ENCODE measurements at places on chromosomes 11 and 22. TPM values are rescaled to one million over a fixed set of nuclear protein-coding genes. Genes with fewer than 3 reads are reported as not detected.

GRCh38 chr11:119116235-119116594 lies 5.2 kb upstream of the HINFP start:
- DNase-seq = peak; percentile 25

DNA sequence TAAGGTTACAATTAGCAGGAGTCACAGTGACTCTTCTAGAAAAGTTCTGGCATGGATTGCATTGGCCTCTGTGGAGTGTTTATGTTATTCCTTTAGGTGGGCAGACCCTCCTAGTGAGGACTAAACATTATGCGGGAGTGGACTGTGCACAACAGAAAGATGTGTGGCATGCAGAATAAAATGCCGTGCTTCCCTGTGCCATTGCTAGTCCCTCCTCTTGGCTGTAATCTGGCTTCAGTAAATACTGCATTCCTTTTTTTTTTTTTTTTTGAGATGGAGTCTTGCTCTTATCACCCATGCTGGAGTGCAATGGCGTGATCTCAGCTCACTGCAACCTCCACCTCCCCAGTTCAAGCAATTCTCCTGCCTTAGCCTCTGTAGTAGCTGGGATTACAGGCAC lies 45.0 kb downstream of the SLC5A1 start:
- DNase-seq = no peak

OR51B5 gene
- total RNA-seq = not detected

PIM3 gene
- total RNA-seq = 14.4 TPM

F2 gene
- not detected for total RNA-seq

GRCh38 chr11:75986966-75987365 lies 172.0 kb downstream of the UVRAG start:
- no peak for DNase-seq

DNA sequence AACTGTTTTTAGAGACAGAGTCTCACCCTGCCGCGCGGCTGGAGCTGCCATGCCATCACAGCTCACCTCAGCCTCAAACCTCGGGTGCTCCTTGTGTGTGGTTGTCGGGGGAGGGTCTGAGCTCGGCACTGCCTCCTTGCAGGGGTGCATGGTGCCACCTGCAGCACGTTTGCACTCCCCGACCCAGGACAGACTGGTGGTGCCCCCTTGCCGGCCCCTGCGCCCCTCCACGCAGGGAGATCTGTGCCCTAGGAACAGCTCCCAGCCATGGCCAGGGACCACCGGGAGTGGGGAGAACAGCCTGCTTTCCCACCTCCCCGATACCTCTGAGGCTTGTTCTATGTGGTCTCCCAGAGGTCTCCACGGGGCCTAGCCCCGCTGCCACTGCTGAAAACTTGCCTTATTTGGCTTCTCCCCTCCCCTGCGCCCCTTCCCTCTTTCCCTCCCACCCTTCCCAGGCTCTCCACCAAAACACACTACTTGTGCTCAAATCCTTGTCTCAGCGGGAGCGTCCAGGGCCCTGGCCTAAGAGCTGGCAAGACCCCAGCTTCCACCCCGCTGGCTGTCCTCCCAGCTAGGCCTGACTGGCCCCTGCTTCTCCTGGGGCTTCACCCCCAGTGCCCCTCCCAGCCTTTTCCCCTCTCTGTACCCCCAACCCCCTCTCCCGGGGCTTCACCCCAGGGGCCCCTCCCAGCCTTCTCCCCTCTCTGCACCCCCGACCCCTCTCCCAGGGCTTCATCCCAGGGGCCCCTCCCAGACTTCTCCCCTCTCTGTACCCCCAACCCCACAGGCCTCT lies 13.4 kb upstream of the TPCN2 start:
- peak; percentile 49 for DNase-seq

TBX1 gene
- total RNA-seq = not detected

OR5D18 gene
- not detected for total RNA-seq

DNA sequence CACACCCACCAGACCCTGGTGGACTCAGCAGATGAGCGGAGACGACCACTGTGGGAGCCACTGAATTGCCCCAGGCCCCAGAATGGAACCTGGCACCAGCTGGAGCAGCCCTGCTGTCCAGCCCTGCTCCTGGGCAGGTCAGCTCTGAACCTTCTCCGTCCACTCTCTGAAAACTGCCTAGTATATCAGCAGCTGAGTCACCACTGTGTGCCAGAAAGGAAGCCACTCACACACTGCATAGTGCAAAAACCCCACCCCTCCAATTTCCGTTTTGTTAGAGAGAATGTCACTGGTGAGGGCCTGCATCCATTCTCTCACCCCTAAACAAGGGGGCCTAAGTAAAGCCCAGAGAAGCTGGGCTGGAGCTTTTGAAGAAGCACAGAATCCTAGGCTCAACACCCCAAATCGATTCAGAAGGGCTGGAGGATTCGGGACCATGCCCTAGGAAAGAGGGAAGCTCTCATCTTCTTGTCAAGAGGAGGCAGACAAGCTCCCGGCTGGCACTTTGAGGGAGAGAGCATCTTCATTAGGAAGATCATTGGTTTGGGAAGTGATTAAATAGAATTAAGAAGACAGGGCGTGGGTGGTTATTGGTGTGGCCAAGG lies 44.5 kb downstream of the GALNT18 start:
- DNase-seq = peak; percentile 79

GRCh38 chr22:31238057-31238456 lies 26.0 kb downstream of the LIMK2 start:
- no peak for DNase-seq

OR56A1 gene
- total RNA-seq = under 0.01 TPM

- DNase-seq = peak; percentile 44
These were observed 49.0 kb upstream of the SERPIND1 start for GRCh38 chr22:20724676-20725454.

CNIH2 gene
- under 0.01 TPM for total RNA-seq

RBMXL2 gene
- not detected for total RNA-seq

GSTT2B gene
- 13.8 TPM for total RNA-seq

GUCY1A2 gene
- under 0.01 TPM for total RNA-seq

- no peak for DNase-seq
These were observed 48.1 kb downstream of the RPL27A start for GRCh38 chr11:8730697-8731020.

GRCh38 chr11:62889484-62890437 lies 9.1 kb downstream of the SLC3A2 start:
- DNase-seq = peak; percentile 87

DNA sequence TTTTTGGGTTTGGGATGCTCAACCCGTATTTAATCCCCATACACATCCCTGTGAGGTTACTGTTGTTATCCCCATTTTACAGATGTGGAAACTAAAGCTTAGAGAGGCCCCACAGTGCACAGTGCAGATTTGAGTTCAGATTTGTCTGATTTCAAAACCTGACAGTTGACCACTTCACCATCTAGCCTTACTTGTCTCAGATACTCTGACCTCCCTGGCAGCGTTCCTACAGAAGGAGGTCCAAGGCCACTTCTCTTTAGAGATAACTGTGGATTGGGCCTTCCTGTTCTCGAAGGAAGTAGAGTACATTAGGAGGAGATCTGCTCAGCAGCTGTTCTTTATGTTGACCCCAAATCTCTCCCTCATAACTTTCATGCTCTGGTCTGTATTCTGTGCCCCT lies 46.7 kb upstream of the CTTN start:
- no peak for DNase-seq

- no peak for DNase-seq
These were observed 23.4 kb downstream of the SLN start for GRCh38 chr11:107688322-107688918.

DNA sequence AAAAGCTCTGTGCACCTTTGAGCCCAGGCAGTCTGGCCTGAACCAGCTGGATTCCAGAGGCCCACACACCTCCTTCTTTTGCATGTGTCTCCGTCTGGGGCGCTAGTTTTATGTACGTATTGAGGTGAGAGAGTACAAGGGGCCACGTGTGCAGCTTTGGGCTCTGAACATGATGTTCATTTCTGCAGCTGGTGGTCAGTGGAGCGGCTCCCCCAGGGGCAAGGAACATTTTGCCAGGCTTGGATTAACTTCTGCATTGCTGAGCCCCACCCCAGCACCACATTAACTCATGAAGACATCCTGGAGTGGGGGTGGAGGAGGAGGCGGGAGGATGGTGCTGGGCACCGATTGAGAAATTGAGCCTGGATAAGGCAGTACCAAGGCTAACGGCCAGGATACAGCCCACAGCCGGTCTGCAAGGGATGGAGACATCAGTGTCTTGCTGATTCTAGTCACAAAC lies 13.8 kb downstream of the USP2 start:
- no peak for DNase-seq

- no peak for DNase-seq
These were observed 7.3 kb upstream of the FAR1 start for GRCh38 chr11:13661074-13661623.

GRCh38 chr11:57651408-57651807 lies 1.7 kb upstream of the YPEL4 start:
- DNase-seq = no peak

OR10D3 gene
- total RNA-seq = not detected

- peak; percentile 92 for DNase-seq
These were observed 448.0 kb downstream of the MIAT start for GRCh38 chr22:27105142-27106025.

SF3A1 gene
- total RNA-seq = 21.7 TPM

GRCh38 chr11:58659910-58660570 lies 37.6 kb downstream of the CNTF start:
- DNase-seq = no peak

DNA sequence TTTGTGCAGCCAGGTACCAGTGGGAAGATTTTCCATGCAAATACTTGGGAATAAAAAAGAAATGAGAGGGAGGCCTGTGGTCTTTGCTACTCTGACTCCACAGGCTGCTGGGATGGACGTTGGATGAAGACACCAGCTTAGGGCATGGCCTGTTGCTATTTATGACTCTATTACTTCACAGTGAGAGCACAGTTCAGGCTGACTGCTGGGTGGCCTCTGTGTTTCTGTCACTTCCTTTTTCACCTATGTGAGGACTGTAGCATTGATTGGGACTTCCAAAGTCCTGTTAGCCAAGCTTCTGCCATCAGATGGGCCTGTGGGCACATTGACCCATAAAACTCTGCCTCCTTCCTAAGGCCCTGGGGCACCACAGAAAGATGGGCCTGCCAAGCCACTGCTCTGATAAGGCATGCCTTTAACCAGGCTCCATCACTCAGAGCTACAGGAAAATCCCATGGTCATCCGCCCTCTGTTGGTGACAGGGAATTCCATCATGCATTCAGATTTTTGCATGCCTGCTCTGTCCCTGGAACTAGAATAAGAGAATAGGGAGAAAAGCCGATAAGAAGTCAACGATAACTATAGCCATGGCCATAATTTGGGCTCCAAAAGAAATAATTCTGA lies 64.6 kb downstream of the KCNJ1 start:
- peak; percentile 91 for DNase-seq

GRCh38 chr11:12441231-12441861 lies 64.0 kb downstream of the PARVA start:
- DNase-seq = peak; percentile 84

- DNase-seq = peak; percentile 35
These were observed 29.8 kb upstream of the PPP6R3 start for GRCh38 chr11:68430801-68431200.

- DNase-seq = no peak
These were observed 261.9 kb upstream of the PLET1 start for GRCh38 chr11:112522536-112522935.

DNA sequence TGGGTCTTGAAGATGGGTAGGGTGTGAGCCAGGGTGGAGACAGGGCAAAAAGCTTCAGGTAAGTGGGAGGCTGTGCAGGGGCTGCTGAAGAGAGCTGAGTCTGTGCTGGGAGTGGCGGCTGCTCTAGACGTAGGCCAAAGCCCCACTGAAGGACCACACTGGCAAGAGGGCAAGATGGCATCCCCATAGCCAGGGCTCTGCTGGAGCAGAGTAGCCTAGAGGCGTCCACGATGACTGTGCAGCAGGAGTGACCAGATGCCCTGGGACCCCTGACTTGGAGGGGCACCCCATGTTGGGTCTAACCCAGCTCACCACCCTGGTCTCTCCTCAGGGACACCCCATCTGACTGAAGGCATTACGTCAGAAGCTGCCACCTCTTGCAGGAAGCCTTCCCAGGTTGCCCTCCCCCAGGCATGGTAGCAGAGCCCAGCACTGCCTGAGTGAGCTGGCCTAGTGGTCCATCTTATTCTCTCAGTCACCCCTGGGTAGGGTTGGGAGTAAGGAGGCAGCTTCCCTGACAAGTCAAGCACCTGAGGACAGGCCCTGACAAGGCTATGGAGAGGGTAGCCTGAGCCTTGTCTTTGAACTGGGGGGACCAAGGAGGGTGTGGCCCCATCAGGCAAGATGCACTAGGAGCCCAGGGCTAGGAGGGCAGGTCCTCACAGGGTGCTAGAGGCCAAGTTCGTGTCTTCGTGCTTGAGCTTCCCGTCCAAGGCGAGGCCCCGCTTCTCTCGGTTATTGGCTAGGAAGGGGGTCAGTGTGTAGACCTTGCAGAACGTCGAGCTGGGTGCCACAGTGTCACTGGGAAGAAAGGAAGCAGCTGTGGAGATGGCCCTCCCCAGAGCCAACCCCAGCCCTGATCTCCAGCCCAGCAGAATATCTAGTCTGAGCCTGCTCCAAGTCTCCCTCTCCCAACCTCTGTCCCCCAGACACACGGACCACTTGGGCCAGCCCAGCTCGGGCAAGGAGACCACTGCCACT lies 33.1 kb downstream of the TPBGL start:
- peak; percentile 66 for DNase-seq

PPP1R14B gene
- 136 TPM for total RNA-seq

- DNase-seq = no peak
These were observed 35.1 kb downstream of the APOL3 start for GRCh38 chr22:36125434-36125833.

DNA sequence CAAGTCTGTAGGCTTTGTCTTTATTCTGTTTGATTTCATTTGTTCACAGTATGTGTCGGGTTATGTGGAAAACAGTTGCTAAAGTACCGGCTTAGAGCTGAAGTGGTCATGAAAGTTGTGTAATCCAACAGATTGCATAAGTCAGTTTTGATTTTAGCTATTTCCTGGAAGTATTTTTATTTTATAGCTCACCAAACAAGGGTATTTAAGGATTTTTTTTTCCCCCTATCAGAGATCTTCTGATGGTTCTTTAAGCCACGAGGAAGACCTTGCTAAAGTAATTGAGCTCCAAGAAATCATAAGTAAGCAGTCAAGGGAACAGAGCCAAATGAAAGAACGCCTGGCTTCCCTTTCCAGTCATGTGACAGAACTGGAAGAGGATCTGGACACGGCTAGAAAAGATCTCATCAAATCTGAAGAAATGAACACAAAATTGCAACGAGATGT lies 55.9 kb downstream of the PPFIA1 start:
- DNase-seq = no peak

DNA sequence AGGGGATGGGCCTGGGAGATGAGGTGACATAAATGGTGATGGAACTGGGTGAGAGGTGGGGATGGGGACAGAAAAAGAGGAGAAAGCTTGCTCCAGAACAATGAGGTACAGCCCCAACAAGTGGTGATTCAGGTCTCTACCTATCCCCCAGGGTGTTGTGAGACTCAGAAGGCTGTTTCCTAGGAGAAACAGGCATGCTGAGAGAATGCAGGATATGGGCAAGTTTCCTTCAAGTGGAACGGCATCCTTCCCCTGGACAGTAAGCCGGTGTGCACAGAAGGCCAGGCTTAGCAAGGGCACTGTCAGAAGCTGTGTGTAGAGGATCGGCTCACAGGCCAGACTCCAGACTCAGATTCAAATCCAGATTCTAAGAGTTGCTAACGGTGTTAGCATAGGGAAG lies 34.1 kb upstream of the CRTAM start:
- DNase-seq = peak; percentile 75

All from osteoblast (primary cell).